ENCODE measurements at places on chromosomes 16 and 17.

DNA sequence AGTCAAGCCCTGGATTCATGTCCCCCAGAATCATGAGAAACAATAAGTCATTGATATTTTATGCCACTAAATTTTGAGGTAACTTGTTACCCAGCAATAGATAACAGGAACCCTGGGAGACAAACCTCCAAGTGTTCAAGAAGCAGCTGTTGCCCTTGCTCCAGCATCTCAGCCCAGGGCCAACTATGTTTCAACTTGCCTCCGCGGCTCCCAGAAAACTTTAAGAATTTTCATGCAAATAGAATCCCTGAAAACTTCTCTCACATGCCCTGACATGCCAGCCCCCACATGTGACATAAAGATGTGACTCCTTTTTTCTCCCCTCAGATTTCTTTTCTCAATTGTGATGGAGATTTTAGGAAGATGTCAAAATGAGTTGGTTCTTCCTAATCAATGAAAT is 22.8 kb downstream of the LYRM9 start:
- no peak for DNase-seq

DNA sequence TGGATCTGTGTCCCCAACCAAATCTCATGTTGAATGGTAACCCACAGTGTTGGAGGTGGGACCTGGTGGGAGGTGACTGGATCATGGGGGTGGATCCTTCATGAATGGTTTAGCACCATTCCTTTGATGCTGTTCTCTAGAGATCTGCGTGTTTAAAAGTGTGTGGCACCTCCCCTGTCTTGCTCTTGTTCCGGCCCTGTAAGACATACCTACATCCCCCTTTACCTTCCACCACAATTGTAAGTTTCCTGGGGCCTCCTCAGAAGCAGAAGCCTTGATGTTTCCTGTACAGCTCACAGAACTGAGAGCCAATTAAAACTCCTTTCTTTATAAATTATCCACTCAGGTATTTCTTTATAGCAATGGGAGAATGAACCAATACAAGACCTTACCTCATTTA is 257.7 kb downstream of the XYLT1 start:
- DNase-seq: no peak

DNA sequence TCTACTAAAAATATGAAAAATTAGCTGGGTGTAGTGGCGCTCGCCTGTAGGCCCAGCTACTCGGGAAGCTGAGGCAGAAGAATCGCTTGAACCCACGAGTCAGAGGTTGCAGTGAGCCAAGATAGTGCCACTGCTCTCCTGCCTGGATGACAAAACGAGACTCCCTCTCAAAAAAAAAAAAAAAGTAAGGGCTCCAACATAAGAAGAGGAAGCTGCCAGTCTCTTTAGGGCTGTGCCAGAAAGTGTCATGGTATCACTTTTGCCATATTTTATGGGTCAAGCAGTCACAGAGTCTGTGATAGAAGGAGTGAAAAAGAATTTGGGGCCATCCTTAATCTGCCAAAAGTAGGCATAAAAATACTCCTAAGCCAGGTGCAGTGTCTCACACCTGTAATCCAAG is 1.4 kb upstream of the PIPOX start:
- no peak for DNase-seq

DNA sequence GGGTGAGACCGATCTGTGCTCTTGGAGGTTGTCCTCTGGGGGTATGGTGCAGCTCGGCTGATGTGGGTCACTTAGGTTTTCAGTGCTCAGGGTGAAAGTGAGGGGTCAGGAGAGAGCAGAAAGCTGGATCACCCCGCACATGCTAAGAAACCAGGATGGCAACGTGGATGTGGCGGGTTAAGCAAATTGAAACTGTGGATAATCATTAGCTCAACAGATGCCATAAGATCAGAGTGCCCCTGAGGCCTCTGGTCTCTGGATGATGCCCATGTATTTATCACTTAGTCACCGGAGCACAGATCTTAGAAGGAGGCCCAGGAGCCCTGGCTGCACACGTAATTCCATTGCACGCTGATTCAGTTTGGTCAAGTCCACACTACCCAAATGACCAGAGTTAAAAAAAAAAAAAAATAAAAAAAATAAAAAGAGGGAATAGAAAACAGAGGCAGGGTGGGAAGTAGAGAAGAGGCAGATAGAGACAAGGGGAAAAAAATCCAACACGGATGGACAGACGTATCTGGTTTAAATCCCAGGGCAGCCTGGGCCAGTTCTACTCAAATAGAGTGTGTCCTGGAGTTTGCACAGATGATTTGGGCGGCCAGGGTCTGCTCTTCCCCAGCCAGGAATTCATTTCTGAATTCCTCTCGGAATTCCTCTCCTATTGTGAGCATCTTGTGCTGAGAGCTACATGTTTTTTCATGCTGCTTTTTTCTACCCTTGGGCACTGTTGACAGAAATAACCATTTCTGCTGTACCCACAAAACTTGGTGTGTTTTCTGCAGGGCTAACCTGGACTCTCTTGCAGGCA is 378.3 kb downstream of the CPPED1 start:
- no peak for DNase-seq

DNA sequence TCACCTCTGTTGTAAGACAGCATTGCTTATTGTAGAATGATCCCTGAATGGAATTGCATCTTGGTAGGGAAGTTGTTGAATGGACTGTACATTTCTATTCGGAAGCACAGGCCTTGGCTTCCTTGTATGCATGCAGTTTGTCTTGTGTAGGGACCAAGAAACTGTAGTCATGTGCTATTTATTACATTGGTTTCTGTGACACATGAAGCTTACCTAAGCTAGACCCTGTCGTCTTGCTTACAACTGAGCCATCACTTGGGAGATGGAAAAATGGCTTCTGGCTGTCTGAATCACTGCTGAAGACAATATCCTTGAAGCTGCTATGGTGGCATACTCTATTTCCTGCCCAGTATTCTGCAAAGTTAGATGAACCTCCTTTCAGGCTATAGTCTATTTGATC is 29.1 kb downstream of the PPM1D start:
- DNase-seq: no peak

DNA sequence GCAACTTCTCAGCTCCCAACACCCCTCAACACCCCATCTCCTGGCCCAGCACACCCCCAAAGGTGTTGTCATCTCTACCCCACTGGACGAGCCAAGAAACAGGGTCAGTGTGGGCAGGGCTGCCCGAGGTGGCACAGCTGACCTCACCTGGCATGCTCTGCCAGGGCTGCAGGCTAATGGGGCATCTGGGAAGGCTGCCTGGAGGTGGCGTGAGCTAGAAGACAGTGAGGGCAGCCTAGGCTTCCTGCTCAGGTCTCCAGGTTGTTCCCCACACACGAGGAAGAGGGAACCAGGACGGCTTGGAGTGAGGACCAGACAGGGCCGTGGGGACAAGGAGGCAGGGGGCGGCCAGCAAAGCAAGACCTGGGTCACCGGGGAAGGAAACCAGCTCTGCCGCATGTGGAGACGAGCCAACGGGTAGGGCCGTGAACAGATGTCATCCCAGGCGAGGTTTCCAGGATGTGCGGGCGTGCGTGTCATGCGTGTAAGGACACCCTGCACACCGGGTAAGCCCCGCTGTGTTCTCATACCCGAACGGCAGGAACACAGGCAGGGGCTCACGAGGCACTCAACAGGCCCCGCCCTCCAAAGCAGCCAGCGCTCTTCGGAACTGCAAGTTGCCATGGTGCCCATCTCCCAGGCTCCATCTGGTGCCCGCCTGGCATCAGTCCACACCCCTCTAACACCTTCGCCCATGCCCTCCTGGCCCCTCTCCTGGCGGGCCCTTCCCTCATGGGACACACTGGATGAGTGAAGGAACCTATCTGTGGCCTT is 29.6 kb upstream of the PVALEF start:
- DNase-seq: no peak

DNA sequence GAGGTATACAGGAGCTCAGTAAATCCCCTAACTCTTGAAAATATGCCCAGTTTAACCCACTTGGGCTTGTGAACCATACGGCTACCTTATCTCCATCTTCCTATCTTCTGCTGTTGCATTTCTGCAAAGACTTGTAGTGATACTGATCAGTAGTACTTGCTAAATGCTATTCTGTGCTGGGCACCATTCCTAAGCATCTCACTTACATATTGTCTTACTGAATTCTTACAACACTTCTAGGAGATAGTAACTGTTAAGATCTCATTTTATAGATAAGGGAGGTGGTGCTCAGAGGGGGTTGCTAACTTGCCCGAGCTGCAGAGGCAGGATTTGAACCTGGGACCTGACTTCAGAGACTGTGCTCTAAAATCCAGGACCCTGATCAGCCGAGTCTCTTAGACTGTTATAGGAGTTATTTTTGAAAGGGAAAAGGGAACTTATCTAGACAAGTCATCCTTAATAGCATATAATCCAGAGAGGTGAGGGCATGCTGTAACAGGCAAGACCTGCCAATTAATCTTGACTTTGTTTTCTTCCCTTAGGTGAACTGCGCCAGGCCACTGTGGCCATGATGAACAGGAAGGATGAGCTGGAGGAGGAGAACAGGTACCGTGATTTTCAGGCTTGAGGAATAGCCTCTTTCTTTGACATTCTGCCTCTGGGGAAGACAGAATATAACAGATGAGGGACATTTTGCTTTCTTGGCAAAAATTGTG is 149.7 kb downstream of the SNX29 start:
- no peak for DNase-seq

DNA sequence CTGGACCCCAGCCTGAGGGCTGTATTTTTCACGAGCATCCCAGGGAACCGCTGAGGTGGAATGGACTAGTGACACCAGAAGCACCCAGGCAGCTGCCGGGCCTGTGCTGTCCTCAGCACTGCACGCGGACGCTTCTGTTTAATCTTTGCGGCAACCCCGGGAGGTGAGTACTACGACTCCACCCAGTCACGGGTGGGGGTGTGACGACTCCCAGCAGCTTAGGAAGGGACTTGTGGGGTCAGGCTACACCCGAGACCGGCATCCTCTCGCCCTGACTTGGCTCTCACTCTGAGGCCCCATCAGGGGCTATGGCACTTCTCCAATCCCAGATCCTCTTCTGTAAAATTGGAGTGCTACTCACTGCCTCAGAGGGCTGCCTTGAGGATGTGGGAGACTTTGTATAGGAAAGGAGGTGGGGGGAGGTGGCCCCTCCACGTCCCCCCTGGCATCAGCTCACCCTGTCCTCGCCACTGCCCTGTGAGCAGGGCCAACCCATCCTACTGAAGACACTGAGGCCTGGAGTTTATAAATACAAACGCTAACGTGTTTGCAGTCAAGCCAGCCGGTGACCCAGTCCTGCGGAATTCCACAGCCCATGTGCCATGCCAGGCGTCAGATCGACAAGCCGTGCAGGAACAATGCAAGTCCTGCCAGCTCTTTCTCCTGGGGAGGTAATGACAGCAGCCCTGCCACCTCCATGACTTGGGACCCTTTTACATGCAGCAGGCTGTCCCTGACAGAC is 44.4 kb downstream of the PPL start:
- DNase-seq: no peak

GRCh38 chr16:9139965-9140364 is 48.5 kb downstream of the HAPSTR1 start:
- no peak for DNase-seq

DNA sequence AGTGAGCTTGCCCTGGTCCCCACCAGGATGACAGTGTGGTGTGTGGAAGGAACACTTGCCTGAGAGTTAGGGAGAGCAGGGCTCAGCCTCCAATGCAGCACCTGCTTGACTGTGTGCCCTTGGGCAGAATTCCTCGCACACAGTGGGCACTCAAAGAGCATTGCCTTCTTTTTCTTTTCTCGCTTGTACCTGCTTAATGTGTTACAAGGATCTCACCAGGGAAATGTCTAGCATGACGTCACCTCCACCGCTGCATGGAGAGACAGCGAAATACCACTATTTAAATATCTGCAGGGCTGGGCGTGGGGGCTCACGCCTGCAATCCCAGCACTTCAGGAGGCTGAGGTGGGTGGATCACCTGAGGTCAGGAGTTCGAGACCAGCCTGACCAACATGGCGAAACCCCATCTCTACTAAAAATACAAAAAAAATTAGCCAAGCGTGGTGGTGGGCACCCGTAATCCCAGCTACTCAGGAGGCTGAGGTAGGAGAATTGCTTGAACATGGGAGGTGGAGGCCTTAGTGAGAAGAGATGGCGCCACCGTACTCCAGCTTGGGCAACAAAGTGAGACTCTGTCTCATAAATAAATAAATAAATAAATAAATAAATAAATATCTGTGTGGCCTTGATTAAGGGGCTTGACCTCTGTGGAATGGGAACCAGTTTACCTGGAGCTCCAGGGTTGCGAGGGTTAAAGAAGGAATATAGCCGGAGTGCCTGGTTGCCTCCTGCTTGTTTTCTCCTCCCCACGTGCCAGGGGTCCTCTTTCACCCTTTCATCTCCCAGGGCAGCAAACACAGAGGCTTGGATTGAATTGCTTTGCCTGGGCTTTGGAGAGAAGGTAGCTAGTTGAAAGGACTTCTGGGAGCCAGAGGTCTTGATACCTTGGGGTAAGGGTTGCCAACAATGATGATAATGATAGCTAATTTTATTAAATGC is 16.3 kb downstream of the SNX29 start:
- DNase-seq: no peak

- DNase-seq: no peak
These were observed 189.7 kb downstream of the TMEM132E start for GRCh38 chr17:34769049-34769448.

DNA sequence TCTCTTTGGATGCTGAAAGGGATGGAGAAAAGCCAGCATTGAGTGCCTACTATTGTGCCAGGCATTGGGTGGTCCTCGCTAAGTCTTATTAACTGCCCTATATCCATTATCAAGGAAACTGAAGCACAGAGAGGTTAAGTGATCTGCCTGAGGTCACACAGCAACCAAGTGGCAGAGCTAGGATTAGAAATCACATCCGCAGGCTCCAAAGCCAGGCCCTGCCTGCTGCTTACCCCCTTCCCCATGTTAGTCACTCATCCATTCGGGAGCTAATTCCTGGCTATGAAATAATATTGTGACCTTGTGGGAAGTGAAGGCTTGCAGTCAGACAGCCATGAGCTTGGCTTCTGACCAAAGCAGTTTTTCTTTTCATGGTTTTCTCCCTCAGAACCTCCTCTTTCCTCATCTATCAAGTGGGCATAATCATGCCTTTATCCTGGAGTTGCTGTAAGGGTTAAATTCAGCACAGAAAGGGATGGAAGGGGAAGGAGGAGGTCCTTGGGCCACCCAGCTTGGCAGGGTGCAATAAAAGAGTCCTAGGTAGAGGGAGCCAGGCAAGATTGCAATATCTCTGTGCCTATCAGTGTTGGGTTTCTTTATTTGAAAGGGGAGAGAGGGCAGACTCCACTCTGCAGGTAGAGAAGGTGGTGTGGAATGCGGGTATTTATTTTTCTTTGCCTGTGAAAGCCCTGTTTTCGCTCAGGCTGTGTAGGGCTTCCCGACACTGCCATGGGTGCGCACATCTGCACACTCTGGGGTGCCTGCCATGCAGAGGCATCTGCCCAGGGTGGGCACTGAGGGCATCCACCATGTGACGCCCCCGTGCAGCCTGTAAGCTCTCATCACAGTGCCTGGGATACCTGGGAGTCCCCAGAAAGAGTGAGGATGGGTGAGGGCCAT is 11.3 kb downstream of the RAI1 start:
- no peak for DNase-seq

GRCh38 chr17:80777274-80777673 is 214.4 kb upstream of the CHMP6 start:
- no peak for DNase-seq
